ENCODE measurements at places on chromosomes 4 and X.

- DNase-seq = no peak
Observed at GRCh38 chr4:150518559-150518958, 63.4 kb upstream of the MAB21L2 start.

GRCh38 chr4:111797455-111798163 lies 347.6 kb upstream of the FAM241A start:
- no peak for DNase-seq

DNA sequence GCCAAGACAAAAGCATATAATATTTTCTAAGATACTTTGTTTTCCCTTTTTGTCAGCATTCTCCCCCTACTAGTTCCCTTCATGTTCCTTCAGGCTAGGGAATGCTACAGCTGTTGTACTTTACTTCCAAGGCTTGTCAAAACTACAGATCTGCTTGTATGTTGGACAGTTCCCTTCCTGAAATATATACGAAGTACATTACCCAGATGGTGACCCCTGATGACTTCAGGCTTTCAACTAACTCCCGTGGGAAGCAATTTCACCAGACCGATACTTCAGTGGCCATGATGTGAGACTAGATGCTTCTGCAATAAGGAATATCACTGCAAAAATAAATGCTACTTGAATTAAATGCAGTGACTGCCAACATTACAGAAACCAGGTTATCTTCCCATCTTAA lies 332.8 kb downstream of the SH2D1A start:
- DNase-seq = no peak

DNA sequence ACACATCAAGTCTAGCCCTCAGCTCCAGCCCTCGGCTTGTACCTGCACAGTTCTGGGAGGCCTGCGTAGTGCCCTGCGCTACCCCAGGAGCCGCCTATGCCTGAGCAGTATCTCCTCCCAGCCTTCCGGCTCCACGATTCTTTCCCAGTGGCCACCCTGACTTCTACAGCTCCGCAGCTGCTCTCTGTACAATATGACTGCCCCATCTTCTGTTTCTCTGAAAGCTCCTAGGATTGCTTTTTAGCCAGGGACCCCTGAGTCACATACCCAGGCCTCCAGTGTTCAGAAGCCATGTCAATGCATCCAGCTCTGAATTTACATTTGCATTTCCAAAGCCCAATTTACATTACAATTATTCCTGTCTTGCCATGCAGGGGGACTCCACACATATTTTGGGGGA lies 135.5 kb downstream of the PJA1 start:
- no peak for DNase-seq

DNA sequence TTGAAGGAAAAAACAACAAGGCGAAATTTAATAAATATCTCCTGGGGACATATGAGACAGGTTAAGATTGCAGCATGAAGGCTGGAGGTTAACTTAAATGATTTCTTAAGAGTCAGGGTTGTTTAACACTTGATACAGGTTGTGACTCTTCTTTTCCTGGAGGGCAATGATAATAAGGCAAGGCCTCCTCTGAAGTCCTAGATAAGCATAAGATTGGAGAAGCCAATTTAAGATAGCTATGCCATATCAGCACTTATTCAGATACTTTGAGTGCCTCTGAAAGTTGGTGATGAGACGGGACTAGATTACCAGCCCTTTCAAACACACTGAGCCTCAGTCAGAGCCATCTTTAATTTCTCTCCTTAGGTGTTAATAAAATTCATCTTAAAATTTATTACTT lies 350.8 kb downstream of the FBXO8 start:
- DNase-seq = no peak

DNA sequence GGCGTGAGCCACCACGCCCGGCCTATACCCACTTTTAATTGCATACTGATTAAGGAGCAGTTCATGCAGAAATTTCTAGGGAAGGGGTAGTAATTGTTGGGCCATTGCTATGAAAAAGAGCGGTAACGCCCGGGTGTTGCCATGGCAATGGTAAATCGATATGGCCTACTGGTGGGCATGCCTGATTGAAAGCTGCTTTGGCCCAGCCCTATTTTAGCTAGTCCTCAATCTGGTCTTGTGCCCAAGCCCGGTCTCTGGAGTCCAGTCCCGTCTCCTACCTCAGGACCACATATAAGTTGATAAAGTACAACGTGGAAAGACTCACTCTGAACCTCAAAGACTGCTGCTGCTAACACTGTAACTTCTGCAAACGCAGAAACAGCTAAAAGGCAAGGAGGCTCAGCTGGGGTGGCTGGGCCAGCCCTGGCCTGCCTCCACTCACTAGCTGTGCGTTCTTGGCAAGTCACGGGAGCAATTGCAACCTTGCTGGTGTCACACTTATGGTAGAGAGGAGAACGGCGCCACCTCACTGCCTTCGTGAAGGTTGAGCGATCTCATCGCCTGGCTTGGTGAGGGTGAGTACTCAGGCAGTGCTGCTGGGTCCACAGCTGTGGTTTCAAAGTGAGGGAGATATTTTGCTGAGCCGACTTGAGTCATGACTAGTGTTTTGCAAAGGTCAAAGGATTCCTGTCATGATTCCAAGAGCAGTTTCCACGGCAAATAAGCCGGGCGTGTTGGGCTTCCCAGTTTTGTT lies 57.0 kb upstream of the GRPEL1 start:
- DNase-seq = no peak

DNA sequence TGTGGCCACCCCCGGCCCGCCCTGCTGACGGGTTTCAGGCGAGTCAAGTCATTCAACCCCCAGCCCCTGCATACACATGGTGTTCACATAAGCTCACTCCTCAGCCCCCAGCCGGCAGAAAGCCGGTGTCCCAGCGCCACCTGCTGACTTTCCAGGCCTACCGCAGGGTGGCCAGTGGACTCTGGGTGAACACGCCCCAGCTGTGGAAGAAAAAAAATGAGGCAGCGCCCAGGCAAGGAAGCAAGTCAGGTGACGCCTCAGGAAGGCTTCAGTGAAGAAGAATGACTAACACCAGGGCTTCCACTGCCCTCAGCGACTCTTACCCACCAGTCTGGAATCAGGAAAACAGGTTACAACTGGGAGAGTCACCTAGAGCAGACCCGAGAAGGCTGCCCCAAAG lies 15.8 kb downstream of the BCAP31 start:
- no peak for DNase-seq

- no peak for DNase-seq
Observed at GRCh38 chr4:22514481-22514880, 1.4 kb downstream of the ADGRA3 start.

GRCh38 chr4:11724731-11725130 lies 296.0 kb upstream of the HS3ST1 start:
- no peak for DNase-seq

DNA sequence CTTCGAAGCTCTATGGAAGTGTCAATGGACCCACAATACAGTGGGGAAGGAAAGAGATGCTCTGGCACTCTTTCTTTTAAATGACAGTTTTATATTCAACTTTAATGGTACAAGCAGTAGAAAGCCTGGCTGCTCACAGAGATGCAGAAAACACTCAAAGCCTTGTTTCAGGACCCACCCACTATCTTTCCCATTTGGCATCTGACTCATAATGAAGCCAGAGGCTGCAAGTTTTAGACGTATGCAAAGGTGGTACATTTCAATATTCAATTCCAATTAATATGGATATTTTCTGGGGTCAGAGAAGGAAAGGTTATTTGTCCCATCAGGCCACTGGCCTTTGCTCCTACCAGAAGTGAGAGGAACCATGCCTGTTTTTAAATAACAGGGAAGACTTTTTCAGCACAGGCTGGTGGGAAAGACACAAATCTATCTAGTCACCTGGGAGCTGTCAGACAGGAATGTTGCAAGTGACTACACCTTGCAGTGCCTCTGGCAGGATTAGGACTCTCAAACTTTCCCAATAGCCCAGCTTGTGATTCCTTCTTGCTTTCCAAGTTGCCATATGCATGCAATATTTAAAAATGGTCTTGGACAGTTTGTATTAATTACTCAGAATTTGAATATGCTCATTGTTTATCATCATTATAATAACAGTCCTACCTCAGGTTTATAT lies 70.0 kb upstream of the RAB40AL start:
- no peak for DNase-seq

DNA sequence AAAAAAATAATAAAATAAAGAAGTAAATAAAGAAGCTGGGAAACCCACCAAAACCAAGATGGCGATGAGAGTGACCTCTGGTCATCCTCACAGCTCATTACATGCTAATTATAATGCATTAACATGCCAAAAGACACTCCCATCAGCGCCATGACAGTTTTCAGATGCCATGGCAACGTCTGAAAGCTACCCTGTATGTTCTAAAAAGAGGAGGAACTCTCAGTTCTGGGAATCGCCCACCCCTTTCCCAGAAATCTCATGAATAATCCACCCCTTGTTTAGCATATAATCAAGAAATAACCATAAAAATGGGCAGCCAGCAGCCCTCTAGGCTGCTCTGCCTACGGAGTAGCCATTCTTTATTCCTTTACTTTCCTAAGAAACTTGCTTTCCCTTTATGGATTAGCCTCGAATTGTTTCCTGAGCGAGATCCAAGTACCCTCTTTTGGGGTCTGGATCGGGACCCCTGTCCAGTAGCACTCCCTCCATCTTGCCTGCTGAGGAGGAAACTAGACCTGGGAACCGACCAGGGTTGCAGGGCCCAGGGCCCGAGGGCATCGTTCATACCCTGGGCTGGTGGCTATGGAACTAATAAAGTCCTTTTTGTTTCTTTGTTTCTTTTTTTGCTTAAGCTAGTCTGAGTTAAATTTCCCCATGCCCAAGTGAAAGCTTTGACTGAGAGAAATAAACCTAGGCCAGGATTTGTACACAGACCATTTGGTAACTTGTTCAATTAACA lies 30.9 kb downstream of the HTT-AS start:
- no peak for DNase-seq

DNA sequence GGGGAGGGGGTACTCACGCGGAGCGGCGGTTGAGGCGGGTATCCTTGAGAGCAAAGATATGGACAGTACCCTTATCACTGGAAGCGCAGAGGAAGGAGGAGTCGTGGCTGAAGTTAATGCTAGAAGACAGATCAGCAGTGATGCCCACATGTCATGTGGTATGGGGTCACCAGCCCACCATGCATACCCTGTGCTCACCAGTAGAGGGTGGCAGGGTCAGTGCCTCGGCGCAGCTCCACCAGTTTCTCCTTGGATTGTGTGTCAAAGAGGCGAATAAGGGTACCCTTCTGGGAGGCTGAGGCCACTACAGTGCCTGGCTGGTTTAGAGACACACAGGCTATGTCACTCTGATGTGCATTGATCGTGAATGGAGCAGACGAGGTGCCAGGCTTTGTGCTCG lies 1.5 kb upstream of the PRAF2 start:
- DNase-seq = no peak

- DNase-seq = no peak
Observed at GRCh38 chrX:136046295-136047015, 61.2 kb downstream of the SLC9A6 start.

DNA sequence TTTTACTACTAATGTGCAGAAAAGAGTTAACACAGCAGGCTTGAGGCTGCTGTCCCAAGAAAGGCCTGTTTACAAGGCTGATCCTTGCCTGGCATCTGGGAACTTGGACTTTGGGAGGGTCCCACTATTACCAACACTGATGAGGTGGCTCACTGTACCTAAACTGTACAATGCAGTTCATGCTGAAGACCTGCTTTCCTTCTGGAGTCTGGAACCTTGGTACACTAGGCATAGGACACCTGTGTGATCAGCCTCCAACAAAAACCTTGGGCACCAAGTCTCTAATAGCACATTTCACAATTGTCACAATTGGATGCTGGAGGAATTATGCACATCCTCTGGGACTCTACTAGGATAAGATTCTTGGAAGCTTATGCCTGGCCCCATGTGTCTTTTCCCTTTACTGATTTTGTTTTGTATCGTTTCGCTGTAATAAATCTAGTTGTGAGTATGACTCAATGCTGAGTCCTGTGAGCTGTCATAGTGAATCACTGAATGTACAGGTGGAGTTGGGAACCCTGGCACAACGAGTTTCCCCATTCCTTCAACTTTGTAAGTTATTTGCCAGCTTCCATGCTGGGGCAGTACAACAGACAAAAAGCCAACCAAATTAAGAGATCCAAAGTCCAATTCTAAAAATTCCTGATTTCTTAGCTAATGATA lies 45.9 kb downstream of the TEC start:
- DNase-seq = no peak

DNA sequence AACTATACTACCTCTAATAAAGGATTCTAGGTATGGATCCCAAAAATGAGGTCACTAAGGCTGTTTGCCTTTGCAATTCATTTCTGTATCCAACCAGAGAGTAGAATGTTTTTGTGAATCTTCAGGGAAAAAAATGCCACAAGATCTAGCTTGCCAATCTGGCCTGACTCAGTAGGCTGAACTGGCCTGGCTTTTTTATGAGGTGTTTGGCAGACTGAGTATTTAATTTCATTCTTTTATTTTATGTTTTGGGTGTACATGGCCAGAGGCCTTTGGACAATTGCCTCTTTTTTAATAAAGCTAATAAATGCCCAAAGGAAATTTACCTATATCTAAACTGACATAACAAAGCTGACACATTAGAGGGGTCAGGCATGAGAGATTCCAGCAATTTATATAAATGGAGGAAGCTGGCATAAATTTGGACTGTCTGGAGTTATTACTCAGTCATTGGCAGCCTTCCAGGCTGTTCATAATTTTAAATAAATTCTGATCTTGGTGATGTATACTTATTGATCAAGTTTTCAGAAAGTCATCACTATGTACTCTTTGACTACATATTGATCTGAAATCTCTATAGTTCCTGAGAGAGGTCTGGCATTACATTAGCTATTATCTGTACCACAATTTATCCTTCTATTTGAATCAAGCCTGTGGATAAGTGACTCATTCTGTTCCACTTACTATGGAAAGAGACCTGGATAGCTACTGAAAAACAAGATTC lies 376.4 kb upstream of the NOCT start:
- no peak for DNase-seq

DNA sequence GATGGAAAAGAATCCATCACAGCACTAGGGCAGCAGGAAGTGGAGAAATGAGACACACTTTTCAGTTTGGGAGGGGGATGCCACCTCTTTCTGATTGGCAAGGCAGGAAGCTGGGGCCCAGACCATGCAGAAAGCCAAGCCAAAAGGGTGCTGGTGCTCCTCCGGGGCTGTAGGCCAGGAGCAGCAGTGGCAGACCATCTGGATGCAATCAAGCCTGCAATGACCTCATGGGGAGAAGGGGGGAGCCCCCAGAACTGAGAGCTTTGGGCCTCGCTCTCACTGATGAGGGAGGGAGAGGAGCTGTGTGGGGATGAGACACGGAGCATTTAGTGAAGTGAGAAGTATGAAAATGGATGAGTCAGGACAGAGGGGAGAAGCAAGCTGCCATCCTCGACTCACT lies 141.3 kb upstream of the NALF2 start:
- no peak for DNase-seq

- DNase-seq = no peak
Observed at GRCh38 chr4:57672846-57673433, 562.8 kb upstream of the IGFBP7 start.

GRCh38 chr4:168021666-168022065 lies 70.7 kb upstream of the ANXA10 start:
- DNase-seq = no peak

DNA sequence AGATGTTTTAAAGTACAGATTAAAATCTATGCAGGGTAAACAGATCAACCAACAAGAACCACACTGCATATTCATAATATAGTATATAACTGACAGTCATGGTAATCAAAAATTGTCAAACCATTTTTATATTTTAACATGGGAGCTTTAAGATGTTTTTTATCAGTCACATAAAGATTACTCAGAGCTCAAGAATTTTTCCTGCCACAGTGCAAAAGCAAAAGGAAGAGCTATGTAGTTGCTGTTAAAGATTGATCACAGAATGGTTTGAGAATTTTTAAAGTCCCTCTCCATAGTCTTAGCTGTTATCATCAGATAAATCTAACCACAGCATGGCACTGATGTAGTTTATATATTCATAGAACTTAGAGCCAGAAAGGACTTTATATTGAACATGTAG lies 8.5 kb downstream of the RAB9B start:
- no peak for DNase-seq
